C1 segment of cervical spinal cord (tissue), 14 donors: ENCODE measurements at places on chromosomes 16 and 17.

DNA sequence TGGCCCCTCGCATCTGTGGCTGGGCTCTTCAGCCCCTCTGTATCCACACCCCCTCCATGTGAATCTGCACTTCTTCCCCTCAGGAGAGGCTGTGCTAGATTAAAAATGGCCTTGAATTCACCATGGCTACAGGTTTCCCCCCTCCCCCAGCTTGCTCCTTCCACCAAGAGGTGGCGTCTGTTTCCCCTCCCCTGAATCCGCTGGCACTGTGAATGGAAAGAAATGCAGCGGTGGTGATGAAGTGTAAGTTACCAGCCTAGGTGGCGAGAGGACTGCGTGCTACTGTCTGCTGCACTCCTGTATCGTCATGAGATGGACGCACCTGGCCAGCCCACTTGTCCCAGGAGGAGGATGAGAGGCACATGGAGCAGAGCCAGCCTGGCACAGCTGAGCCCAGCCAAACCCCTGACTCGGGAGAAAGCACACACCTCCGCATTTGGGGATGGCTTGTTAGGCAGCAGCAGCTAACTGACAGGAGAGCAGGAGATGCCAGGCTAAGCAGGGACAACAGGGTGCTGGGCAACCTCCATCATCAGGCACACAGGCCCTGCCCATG lies 26.2 kb downstream of the TNFRSF13B start:
- DNase-seq: no peak

GRCh38 chr17:19549746-19550623 lies 16.3 kb downstream of the SLC47A1 start:
- no peak for DNase-seq

GRCh38 chr16:24853830-24854229 lies 8.1 kb downstream of the SLC5A11 start:
- peak; percentile 88 for DNase-seq

DNA sequence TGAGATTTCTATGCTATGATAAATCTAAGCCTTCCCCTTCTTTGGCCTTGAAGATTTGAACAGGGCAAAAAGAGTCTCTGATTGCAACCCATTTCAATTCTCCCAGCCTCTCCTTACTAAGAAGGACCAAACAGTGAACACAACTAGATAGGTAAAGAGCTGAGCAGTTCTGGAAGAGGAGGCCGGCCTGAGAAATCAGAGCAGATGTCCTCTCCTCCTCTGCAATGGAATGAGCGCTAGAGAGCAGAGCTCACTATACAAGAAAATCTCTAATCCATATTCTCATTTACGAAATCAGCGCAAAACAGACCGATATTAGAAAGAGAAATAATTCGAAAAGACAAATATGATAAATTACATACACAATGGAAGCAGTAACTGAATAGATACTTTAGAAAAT lies 124.2 kb downstream of the CDK5R1 start:
- no peak for DNase-seq

GRCh38 chr16:63426275-63426870 lies 1390.1 kb upstream of the CDH8 start:
- DNase-seq: no peak

GRCh38 chr17:18947866-18948265 lies 4.1 kb upstream of the SLC5A10 start:
- DNase-seq: no peak

- DNase-seq: no peak
These were observed 230.4 kb downstream of the C16orf78 start for GRCh38 chr16:49603956-49604355.

GRCh38 chr16:85607321-85607765 lies 5.8 kb upstream of the GSE1 start:
- DNase-seq: no peak

DNA sequence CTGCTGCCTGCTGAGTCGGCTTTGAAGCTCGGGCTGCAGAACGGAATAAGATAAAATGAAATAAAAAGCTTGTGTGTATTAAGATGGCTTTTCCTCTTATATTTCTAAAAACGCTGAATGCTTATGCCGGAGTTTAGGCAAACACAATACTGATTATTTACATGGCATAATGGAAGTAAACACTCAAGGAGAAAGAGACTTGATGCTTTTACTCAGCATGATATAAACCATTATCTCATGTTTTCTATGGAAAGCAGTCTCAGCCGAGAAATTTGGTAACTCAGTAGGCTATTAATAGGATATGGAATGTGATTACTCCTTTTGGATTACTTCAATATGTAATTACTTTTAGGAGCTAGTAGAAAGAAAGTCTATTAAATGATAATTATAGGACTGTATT lies 153.3 kb downstream of the CDH11 start:
- no peak for DNase-seq

- DNase-seq: no peak
These were observed 9.8 kb upstream of the IL17C start for GRCh38 chr16:88628512-88628974.

DNA sequence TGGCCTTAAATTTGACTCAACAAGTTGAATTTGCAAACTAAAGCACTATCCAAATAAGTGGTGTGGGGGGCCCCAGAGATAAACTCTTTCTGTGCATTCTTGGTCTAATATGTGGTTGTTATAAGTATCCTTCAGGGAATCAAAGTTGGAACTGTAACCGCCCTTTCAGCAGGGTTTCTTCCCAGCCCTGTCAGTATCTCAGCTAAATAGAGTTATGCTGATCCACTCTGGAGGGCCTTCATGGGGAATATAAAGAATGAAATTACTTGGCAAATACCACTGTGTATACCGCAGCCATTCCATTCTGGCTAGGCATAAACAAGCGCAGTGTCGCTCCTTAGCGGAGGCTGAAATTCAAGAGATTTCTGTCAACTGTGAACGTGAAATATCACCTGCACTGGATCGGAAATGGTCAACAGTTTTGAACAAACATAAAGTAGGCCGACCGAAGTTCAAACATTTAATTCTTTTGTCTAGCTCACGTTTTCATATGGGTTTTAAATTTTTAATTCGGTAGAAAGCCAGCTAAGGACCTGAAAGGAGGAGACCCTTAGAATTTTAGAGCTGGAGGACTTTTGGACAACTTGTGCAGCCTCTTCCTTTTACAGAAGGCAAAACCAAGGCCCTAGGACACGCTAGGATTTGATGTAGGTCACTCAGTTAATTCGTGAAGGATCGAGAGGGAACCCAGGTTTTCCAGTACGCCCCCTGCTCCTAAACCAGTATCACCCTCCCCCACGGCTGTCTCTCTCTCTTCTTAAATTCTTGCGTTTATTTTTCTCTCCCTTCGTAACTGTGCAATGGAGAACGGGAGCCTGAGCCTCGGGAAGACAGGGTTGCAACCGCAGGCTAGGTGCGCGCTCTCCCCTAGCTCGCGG lies 74.7 kb downstream of the CHD9 start:
- no peak for DNase-seq

GRCh38 chr16:77457046-77457445 lies 22.2 kb upstream of the ADAMTS18 start:
- no peak for DNase-seq

DNA sequence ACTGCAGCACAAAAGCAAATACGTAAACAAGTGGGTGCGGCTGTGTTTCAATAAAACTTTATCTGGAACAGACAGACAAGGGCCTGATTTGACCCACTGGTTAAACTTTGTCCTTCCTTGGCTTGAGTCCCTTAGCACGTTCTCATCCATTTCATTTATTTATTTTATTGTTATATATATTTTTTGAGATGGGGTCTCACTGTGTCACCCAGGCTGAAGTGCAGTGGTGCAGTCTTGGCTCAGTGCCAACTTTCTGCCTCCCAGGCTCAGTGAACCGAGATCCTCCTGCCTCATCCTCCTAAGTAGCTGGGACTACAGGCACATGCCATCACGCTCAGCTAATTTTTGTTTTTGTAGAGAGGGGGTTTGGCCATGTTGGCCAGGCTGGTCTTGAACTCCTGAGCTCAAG lies 64.3 kb downstream of the MYH11 start:
- DNase-seq: no peak

- no peak for DNase-seq
These were observed 35.4 kb upstream of the LITAF start for GRCh38 chr16:11621920-11622651.

- DNase-seq: no peak
These were observed 2.7 kb downstream of the FBXO31 start for GRCh38 chr16:87380881-87381280.

DNA sequence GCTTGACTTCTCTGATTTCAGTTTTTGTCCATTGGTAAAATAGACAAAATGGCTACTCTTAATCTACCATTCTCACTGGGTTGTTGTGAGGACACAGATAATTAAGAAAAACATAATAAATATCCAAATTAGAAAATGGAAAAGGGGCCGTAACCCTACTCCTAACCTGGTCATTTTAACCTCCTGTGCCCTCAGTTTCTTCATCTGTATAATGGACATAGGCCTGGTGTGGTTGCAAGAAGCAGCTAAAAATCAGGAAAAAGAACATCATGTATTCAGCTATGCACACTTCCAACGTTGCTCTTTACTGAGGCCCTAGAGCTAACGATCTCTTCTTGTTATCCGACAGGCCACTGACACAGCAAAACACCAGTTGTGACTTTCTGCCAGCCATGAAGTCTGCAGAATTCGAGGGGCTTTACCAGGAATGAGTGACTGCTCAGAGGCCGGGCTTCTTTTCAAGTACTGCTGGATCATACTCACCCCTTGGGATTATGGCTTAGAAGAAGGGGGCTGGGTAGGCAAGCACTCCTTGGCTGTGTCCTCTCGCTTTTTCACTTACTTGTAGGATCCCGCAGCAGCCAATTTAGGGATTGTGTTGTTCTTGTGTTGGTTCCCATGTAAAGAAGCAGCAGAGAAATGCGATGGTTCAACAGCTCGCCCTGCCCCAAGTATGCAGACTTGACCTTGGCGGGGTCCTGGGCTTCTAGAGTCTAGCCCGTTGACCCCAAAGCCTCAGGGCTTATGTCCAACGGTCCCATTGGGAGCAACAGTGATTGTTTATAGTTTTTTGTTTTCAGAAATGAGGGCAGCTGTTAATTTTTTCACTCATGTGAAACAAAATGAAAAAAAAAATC lies 20.9 kb downstream of the LDAF1 start:
- DNase-seq: no peak

- no peak for DNase-seq
These were observed 58.6 kb downstream of the KSR1 start for GRCh38 chr17:27514595-27515413.

GRCh38 chr16:9469512-9469911 lies 378.1 kb downstream of the HAPSTR1 start:
- DNase-seq: no peak

DNA sequence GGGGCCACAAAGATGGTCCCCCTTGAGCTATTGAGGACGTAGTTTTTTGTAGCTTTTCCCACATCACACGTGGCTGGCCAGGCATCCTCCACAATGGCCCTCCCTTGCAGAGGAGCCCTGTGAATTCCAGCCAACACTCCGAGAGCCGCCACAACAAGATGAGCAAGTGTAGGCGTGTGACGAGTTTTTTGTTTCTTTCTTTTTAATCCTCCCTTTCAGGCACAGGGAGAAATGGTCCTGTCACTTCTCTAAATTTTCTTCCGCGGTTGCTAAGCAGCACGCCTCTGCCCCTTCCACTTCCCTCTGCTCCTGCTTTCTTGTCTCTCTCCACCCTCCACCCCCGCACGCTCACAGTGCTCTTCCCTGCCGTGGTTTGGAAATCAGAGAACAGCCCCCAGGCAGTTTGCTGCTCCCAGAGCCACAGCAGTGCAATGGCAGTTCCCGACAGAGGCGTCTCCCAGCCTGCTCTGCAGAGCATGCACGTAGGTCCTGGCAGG lies 68.0 kb upstream of the MRTFB start:
- peak; percentile 44 for DNase-seq

DNA sequence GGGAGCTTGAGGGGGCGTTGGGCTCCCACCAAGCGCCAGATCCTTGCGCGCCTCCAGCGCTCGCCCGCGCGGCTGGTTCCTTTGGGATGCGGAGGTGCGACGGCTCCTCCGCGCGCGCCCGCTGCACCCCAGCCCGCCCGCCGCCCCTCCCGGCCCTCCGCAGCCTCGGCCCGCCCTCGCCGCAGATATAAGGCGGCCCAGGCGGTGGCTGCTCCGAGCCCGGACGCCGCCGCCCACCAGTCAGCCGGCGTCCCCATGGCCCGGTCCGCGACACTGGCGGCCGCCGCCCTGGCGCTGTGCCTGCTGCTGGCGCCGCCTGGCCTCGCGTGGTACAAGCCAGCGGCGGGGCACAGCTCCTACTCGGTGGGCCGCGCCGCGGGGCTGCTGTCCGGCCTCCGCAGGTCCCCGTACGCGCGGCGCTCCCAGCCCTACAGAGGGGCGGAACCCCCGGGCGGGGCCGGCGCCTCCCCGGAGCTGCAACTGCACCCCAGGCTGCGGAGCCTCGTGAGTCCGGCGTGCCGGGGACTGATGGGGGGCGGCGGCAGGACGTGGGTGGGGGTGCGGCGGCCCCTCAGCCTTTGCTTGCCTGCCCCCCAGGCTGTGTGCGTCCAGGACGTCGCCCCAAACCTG lies at the start of gene NPB:
NPB (plus strand) TSS at position 216 of the 630 bp plus-strand sequence; CDS start at position 256, 40 bp downstream.
- DNase-seq: no peak

DNA sequence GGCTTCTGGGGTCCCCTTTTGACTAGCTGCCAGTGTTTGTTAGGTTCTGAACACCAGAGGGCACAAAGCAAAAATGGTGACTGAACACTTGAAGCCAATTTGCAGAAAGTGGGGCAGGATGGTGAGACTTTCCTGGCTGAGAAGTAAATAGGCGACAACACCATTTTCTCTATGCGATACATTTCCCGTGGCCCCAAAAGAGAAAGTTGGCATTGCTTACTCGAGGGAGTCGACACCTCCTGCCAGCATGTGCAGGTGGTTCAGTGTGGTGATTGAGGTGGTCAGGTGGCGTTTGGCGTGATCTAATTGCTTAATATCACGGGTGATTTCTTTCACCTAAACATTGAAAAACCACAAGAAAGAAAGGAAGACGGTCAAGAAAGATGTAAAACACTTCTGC lies 59.0 kb downstream of the VPS53 start:
- no peak for DNase-seq

DNA sequence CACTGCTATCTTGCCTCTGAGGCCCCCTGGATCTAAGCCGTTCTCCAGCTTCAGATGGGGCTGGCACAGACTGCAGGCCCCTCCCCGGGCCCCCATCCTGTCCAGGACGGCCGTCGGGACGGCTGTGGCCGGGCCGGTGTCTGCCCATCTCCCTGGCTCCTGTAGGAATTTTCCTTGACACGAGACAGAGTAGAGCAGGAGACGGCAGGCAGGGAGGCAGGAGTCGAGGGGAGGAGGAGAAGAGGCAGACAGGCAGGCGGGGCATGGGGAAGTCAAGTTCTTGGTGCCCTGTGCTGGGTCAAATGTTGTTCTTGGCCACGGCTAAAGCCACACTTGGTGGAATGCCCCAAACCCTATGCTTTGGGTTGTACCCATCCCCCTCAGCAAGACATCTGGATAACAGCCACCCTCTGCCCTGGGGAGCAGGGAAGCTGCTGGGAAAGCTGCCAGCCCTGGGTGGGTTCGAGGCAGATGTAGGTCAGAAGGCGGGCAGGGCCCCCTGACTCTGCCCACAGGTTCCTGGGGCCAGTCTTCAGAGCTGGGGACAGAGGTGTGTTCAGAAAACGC lies 4.0 kb downstream of the C1QTNF1 start:
- DNase-seq: no peak

DNA sequence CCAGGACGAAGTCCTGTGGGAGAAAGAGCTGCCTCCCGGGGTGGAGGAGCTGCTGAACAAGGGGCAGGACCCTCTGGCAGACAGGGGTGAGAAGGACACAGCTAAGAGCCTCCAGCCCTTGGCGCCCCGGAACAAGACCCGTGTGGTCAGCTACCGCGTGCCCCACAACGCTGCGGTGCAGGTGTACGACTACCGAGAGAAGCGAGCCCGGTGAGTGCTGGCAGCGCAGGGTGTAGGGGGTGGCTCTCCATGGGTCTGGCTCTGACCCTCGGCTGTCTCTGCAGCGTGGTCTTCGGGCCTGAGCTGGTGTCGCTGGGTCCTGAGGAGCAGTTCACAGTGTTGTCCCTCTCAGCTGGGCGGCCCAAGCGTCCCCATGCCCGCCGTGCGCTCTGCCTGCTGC lies 21.4 kb downstream of the MVP start:
- DNase-seq: no peak

- no peak for DNase-seq
These were observed 12.2 kb downstream of the ATP6V0D1 start for GRCh38 chr16:67468731-67469130.
